ENCODE measurements at places on chromosomes 12 and 14.
A peak's percentile ranks its signal among the peaks of the same experiment; 100 is the strongest.

DNA sequence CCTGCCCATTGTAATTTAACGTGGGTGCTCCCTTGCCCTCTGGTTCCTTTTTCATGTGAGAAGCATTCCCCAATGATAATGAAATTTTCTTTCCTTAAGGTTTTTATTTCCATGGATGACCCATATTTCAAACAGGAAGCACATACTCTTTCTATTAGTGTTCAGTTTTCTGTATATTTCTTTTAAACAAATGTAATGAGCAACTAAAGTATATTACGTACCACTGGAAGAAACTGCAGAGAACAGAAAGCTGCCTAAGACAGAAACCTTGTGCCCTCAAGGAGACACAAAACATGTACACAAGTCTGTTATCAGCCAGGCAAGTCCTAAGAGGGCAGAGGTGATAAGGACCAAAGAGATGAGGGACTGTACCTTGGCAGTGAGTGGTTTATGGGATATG lies 414.9 kb downstream of the ETNK1 start:
- peak; percentile 1 for DNase-seq

DNA sequence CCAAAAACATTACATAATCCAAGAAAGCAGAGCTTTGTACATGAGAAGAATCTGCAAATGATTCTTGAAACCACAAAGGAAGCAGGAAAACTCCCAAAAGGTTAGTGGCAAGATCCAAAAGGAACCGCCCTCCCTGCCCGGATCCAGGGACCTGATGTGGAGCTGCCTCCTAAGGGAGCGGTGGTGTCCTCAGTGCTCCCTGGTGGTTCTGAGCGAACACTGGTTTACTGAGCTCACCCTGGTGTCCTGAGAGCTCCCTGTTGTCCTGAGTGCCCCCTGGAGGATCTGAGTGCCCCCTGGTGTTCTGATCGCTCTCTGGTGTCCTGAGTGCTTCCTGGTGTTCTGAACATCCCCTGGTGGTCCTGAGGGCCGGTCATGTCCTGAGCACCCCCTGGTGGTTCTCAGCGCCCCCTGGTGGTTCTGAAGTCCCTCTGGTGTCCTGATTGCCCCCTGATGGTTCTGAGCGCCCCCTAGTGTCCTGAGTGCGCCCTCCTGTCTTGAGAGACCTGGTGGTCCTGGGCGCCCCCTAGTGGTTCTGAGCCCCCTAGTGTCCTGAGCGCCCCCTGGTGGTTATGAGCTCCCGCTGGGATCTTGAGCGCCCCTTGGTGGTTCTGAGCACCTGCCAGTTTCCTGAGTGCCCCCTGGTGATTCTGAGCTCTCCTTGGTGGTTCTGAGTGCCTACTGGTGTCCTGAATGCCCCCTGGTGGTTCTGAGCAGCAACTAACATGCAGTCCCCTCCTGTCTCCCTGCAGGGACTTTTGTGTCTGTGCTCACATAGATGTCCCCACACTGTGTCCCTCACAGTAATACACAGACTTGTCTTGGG lies 891.1 kb downstream of the TMEM121 start:
- peak; percentile 36 for DNase-seq

DNA sequence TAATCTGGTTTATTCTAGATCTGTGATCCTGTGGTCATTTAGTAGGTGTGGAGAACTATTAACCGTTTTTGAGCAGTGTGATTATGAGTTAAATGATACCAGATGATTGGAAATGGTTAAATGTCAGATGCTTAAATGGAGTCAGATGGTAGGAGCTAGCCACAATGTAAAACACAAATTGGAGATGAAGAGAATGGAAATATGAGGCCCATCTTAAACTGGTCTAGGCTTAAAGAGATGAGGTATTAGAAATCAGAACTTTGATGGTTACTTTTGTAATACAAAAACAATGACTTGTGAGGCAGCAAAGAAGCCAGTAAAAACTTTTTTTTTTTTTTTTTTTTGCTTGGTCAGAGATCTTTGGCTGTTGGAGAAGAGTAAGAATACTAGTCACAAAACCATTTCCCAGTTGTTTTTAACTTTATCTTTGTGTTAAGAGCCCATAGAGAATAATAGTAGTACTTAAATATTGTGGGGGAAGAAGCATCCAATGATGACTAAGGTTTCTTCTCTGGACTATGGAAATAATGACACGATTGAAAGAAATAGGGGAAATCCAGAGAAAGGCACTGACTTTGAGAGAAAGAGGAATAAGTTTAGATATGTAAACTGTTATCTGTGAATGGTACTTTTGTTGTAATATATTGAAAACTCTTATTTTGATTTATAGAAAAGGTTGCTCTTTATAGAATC lies 95.9 kb downstream of the WNK1 start:
- peak; percentile 41 for DNase-seq

GRCh38 chr12:19896041-19896440 lies 456.7 kb downstream of the AEBP2 start:
- no peak for DNase-seq

DNA sequence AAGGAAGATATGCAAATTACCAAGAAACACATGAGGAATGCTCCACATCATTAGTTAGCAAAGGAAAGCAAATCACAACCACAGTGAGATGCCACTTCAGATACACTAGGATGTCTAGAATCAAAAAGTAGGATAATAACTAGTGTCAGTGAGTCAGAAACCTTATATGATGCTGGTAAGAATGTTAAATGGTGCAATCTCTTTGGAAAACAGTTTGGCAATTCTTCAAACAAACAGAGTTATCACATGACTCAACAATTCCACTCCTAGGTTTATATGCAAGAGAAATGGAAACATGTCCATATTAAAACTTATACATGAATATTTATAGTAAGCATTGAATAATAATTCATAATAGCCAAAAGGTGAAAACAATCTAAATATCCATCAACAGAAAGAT lies 220.9 kb downstream of the FOXG1 start:
- DNase-seq, result peak; percentile 40

GRCh38 chr12:49684310-49684854 lies 22.8 kb downstream of the FMNL3 start:
- no peak for DNase-seq

GRCh38 chr12:13023811-13024530 lies 20.2 kb upstream of the FAM234B start:
- peak; percentile 88 for DNase-seq
